ENCODE measurements at places on chromosomes 2 and 18.

- DNase-seq = no peak
Observed at GRCh38 chr18:61400016-61400635, 66.9 kb downstream of the CDH20 start.

GRCh38 chr2:86254576-86255538 lies 55.6 kb downstream of the MRPL35 start:
- no peak for DNase-seq

DNA sequence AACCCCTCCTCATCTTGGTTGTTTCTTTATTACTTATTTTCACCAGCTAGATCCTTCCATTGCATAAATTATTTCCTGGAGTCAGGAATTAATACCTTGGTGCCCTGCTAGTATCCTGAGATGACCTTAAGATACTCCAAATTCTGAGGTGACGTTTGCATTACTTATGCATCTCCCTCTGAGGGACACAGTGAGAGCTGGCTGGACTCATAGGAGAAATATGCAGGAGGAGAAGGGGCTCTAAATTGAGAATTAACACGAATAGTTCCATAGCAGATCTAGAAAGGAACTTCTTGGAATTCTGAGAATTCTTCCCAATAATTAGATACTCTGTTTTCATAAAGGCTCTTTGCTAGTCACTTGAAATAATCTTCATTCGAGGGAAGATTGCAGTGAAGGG lies 310.6 kb upstream of the ZEB2 start:
- DNase-seq = no peak

DNA sequence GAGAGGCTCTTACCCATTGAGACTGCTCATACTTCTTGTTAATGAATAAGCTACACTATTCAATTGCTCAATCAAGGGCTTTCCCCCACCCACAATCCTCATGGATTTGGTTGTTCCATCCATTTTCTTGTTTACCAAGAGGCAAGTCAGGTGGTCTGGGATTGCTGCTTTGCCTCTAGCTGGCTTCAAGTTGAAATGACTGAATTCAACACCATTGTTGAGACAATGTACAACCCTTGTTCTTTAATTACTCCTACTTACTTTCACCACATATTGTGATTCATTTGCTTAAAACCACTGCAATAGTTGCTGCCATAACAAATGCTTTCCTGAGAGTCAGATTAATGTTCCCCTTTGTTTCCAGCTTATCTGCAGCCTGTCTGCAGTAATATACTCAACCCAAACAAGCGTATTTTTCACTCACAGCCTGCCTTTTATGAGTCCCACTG lies 532.2 kb downstream of the RIT2 start:
- DNase-seq = no peak

- peak; percentile 53 for DNase-seq
Observed at GRCh38 chr2:139495851-139496250, 715.7 kb upstream of the NXPH2 start.
